ENCODE measurements at places on chromosomes 1 and 21.

DNA sequence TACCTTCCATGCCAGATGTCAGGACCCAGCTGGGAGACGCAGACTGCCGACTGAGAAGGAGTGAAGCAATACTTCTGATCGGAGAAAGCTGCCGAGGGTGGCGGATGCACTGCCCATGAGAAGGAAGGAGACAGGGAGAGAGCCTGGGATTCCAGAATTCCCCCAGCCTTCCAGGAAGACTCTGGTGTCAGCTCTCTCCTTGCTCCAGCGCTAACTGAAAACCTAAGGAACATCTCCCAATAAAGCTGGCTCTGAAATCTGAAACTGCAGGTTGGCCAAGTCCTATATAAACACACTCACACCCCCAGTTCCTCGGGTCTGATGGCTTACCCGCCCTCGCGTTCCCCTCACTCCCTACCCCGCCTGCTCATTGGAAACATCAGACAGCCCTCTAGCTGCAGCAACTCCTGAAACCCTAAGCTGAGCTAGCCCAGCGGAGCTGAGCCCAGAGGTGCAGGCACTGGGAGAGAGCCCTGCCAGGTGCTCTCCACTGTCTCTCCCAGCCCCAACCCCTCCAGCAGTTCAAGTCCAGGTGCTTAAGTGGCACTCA is 52.3 kb downstream of the PLEKHA6 start:
- DNase-seq, result no peak

DNA sequence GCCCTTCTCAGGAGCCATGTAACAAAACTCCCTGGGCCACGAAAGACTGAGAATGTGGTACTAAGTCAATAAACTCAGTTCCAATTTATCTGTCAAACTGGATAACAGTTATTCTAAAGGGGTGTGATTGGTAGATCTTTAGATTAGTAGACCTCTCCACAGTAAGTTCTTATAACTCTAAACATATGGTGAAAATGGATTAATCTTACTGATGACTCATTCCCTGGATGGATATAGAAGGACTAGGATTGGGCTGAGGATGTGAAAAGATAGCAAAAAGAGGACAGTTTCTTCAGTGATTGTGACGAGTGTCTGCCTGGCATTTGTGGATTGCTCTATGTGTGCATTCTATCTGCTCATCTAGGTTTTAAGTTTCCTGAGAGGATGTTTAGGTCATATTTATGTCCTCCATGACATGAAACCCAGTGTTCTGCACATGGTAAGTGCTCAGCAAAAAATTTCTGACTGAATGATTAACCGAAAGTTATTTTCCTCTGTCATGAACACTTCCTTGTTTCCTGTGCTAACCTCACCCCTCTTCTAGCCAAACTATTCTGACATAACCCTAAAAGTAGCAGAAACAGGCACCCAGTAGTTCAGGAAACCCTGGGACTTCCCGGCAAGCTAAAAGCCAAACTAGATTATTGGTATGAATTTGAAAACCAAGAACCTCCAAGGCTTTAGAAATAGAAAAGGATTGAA is 397.5 kb upstream of the PLXNA2 start:
- no peak for DNase-seq

DNA sequence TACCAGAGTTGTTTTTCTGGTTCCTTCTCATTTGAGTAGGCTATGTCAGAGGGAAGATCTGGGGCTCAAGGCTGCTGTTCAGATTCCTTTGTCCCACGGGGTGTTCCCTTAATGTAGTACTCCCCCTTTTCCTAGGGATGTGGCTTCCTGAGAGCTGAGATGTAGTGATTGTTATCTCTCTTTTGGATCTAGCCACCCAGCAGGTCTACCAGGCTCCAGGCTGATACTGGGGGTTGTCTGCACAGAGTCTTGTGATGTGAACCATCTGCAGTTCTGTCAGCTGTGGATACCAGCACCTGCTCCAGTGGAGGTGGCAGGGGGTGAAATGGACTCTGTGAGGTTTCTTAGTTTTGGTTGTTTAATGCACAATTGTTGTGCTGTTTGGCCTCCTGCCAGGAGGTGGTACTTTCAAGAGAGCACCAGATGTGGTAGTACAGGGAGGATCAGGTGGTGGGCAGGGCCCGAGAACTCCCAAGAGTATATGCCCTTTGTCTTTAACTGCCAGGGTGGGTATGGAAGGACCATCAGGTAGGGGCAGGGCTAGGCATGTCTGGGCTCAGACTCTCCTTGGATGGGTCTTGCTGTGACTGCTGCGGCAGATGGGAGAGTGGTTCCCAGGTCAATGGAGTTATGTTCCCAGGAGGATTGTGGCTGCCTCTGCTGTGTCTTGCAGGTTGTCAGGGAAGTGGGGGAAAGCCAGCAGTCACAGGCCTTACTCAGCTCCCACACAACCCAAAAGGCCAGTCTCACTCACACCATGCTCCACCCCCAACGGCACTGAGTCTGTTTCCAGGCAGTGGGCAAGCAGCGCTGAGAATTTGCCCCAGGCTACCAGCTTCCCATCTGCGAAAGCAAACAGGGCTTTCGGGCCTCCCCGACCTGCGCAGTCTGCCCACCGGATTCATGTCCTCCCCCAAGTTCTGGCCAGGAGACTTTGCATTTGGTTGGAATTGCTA is 64.2 kb downstream of the SERINC2 start:
- no peak for DNase-seq

DNA sequence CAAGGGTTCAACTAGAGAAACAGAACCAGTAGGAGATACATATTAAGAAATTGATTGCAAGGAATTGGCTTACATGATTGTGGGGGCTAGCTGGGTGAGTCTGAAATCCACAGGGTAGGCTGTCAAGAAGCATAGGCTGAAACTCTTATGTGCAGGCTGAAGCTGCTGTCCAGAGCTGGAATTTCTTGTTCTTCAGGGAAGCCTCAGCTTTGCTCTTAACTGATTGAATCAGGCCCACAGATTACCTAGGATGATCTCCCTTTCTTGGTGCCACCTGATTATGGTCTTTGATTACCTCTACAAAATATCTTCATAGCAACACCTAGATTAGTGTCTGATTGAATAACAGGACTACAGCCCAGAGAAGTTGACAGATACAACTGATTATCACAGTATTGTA is 22.5 kb upstream of the FRRS1 start:
- DNase-seq, result no peak

- DNase-seq, result no peak
Measured at GRCh38 chr1:183131166-183131565, 54.9 kb upstream of the LAMC2 start.

GRCh38 chr1:84208935-84209334 is 64.9 kb downstream of the PRKACB start:
- DNase-seq, result no peak

GRCh38 chr1:21665711-21666575 is 3.2 kb downstream of the RAP1GAP start:
- no peak for DNase-seq

All from H1 (cell line).